ENCODE measurements at places on chromosomes 12 and 14.

- DNase-seq = no peak
Measured at GRCh38 chr12:55935738-55936151, 4.8 kb downstream of the DGKA start.

DNA sequence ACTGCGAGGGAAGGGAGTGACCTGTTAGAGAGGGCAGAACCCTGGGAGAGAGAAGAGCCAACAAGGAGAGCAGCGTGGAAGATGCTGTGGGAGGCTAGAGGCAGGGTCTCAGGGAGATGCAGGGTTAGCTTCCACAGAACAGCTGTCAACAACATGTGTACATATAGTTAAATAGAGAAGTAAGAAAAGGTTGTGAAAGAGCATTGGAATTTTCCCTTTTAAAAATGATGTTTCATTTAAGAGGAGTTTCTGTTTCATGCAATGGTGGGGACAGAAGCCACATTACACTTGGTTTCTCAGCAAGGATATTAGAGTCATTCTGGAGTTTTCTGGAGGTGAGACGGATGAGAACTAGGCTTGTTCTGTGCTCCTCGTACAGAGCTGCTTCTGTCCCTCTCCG lies 23.8 kb upstream of the TBC1D30 start:
- DNase-seq = no peak

GRCh38 chr12:82665142-82665923 lies 21.4 kb upstream of the TMTC2 start:
- DNase-seq = no peak

GRCh38 chr12:29709054-29709453 lies 74.7 kb downstream of the TMTC1 start:
- no peak for DNase-seq

- no peak for DNase-seq
Measured at GRCh38 chr12:85963326-85963725, 89.2 kb downstream of the NTS start.

DNA sequence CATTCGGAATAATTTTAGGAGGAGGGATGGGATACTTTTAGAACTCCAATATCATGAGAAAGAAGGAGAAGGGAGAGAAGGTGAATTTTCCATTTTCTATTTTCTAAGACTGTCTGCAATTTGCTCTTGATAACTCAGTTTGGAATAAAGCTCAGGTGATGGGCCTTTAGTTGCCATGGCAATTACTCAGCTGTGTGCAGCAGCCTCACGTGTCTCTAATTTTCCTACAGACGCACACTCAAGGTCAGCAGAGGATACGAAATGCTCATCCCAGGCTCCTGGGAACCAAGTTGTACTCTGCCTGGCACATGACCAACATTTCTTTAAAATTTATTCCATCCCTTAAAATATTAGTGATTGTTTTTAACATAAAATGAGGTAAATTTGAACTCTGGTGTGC lies 76.7 kb downstream of the TTC8 start:
- DNase-seq = no peak

- DNase-seq = peak; percentile 84
Measured at GRCh38 chr14:92651106-92651757, 97.2 kb downstream of the LGMN start.

GRCh38 chr14:104895786-104896661 lies 28.7 kb upstream of the PLD4 start:
- DNase-seq = no peak

DNA sequence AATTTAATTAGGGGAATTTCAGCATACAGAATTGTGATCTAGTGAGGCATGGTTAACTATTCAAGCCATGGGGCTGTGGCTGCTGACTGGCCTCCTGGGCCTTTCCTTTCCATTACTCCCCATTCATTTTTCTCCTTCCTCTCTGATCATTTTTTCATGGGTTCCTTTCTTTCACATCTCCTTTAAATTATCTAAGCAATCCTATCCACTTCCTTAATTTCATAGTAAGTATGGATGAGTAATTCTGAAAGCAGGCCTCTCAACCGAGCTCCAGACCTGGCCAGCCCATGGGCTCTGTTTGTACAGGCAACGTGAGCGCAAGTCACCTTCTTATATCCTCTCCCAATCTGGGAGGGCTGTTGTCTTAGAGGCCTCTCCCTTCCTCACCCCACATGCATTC lies 13.4 kb downstream of the CKAP4 start:
- DNase-seq = no peak

DNA sequence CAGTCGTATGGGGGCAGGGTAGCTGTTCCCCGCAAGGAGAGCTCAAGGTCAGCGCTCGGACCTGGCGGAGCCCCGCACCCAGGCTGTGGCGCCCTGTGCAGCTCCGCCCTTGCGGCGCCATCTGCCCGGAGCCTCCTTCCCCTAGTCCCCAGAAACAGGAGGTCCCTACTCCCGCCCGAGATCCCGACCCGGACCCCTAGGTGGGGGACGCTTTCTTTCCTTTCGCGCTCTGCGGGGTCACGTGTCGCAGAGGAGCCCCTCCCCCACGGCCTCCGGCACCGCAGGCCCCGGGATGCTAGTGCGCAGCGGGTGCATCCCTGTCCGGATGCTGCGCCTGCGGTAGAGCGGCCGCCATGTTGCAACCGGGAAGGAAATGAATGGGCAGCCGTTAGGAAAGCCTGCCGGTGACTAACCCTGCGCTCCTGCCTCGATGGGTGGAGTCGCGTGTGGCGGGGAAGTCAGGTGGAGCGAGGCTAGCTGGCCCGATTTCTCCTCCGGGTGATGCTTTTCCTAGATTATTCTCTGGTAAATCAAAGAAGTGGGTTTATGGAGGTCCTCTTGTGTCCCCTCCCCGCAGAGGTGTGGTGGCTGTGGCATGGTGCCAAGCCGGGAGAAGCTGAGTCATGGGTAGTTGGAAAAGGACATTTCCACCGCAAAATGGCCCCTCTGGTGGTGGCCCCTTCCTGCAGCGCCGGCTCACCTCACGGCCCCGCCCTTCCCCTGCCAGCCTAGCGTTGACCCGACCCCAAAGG lies 804 bp downstream of the GAPDH start:
- peak; percentile 69 for DNase-seq

- DNase-seq = no peak
Measured at GRCh38 chr14:77681196-77682157, 26.3 kb downstream of the ALKBH1 start.

GRCh38 chr12:109771746-109772621 lies 58.4 kb downstream of the FAM222A start:
- DNase-seq = no peak

- DNase-seq = no peak
Measured at GRCh38 chr12:132323171-132324010, 6.0 kb downstream of the GALNT9 start.

DNA sequence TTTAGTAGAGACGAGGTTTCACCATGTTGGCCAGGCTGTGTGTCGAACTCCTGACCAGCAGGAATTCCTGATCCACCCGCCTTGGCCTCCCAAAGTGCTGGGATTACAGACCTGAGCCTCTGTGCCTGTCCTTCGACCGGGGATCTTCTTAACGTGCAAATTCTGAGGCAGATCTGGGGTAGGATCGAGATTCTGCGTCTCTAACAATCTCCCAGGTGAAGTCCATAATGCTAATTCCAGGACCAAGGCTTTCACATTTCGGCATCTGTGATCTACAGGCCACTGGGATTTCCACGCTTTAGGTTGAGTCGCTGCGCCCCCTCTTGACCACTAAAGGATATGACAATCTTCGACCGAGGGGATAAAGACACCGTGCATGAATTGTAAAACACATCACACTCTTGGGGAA lies 24.8 kb downstream of the FOS start:
- peak; percentile 65 for DNase-seq

DNA sequence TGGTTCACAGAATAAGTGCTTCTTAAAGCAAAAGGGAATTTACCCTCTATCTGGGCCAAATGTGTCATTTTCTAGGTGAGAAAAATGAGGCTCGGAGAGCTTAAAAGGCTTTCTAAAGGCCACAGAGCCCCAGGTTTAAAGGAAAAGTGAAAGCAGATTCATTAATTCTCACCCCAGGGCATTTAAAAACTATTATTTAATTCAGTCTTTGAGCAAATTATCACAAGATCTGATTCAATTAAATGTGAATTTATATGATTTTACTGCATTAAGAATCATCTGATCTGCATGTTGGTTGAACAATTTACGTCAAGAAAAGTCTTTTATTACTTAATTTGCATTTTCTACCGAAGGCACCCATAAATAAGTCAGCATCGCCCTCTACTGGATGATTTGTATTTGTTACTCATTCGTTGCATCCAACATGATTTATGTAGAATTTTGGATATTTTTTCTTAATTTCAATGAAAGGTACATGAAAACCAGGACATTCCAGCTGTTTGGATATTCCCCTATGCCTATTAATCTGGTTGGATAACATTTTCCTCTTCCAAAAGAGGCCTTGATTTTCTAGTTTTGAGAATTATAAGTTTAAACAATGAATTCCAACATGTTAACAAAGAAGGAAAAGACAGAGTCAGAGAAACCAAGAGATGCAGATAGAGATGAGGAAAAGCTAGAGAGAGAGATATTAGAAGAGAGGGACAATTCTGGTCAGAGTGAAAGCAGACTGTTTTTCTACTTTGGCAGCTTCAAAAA lies 19.1 kb upstream of the DHRS7 start:
- peak; percentile 59 for DNase-seq

DNA sequence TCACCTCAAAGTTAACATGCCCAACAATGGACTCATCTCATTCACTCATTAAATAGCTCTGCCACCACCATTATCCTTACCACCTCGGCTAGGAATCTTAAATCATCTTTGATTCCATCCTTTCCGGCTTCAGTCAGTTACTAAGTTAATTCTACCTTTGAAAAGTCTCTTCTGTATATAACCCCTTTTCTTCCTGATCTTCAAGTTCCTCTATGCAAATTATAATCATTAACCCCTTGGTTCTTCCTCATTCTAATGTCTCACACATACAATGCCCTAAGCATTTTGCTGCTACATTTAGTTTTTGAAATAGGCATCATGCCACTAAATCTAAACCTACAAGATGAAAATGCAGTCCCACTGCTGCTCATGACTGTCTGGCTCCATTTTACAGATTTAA lies 51.6 kb downstream of the ATP2B1 start:
- DNase-seq = no peak

DNA sequence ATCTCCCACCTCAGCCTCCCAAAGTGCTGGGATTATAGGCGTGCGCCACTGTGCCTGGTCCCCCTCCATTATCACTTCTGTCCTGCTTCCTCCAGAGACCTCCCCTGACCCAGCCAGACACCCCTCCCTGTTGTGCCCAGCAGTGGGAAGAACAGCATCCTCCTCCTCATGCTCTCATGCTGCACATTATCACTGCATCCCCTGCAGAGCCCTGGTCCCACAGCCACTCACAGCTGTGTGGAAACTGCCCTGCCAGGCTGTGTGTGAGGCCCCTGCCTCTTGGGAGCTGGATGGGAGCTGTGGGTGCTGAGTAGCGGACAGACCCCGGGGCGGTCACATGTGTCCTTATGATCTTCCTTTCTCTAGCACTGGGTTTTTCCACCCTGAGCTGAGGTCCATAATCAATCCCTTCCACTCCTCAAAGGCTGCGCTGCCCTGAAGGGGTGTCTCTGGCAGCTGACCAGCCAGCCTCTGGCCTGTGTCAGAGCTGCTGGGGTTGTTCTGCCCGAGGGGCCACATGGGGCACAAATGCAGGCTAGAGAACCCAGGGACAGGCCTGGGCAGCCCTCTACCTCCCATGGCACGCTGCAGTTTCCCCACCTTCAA lies 9.2 kb downstream of the HIP1R start:
- no peak for DNase-seq

DNA sequence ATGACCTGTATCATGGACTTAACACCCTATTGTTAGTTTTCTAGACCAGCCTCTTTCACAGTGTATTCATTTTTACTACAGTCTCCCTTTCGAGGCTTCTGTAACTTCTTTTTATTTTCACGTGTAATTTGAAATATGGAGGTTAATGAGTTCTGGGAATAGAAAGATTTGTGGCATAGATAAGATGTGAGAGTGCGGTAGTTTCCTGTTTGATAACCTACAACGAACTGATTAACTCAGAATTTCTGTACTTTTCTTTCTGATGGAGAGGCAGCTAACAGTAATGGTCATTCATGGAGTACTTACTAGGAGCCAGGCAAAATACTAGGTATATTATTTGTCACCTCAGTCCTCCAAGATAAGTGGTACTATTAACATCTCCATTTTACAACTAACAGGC lies 21.2 kb downstream of the POLR3B start:
- DNase-seq = no peak

- DNase-seq = no peak
Measured at GRCh38 chr14:42172304-42172703, 565.6 kb downstream of the LRFN5 start.

- no peak for DNase-seq
Measured at GRCh38 chr14:22540293-22540692, 48.7 kb downstream of the DAD1 start.

GRCh38 chr12:125412506-125412905 lies 347.3 kb downstream of the AACS start:
- no peak for DNase-seq

DNA sequence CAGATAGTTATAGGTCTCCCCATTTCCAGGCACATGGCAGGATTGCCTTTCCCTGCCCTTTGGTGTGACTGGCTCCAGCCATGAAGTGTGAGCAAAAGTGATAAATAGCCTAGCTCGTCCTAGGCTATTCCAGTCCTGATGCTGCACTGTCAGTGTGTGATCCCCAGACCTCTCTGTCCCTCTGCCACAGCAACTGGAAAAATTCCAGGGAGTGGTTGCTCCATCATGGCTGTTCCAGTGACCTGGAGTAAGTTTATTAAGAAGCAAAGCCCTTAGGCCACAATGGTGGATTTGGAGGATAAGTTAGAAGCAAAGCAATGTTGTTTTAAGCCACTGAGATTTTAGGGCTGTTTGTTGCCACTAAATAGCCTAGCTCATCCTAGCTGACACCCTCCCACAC lies 9.8 kb upstream of the KRT83 start:
- no peak for DNase-seq

DNA sequence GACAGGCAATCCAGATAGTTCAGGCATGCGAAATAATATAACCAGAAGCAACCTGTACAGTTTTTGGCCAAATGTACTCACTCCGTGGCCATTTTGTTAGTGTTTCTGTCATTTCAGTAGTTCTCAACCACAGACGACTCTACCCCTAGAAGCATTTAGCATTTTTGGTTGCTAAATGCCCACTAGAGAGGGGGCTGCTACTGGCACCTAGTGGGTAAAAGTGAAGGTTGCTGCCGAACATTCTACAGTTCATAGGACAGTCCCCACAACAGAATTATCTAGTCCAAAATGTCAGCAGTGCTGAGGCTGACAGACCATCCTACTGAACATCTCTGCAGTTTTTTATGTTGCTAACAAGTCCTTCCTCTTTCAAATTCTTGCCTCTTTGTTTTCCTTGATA lies 107.4 kb downstream of the TSHR start:
- no peak for DNase-seq

- no peak for DNase-seq
Measured at GRCh38 chr14:99254328-99255009, 17.5 kb downstream of the BCL11B start.

GRCh38 chr12:28413460-28414109 lies 223.3 kb downstream of the CCDC91 start:
- no peak for DNase-seq

DNA sequence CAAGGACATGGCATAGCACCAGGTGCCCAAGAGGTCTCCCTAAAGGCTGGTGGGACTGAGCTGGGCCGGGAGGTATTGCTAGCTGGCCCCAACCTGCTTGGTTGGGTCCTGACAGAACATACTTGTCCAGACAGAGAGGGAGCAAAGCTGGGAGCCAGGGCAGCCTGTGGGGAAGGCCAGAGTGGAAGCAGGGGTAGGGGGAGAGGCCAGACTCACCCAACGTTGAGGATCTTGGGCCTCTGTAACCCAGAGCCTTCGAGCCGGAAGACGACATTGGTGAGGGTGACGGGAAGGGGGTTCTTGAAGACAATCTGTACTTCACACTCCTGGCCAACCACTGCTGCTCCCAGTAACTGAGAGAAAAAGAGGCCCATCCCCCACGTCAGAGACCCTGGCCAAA lies 9.0 kb downstream of the TGM1 start:
- no peak for DNase-seq
